NCI-H187 treated with DMSO at 0.1 percent for 48 hours (cell line): ENCODE measurements at places on chromosomes 6 and 20.

- no peak for DNase-seq
These were observed 102.8 kb downstream of the MOXD1 start for GRCh38 chr6:132298344-132298949.

DNA sequence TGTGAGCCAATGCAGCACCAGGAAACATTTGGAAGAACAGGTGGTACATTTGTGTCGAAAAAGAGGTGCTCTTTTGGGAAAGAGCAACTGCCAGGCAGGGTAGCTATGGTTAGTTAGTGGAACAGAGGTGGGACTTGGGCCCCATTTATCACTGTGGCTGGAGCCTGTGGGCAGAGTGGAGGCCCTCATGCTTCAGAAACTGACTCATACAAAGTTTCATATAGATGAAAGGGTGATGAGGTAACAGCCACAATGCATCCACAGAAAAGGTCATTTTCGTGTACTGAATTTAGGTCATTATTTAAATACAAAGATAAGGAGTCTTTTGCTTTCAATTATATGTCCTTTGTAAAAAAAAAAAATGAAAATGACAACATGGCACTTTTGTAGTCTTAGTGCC lies 76.4 kb upstream of the HS3ST5 start:
- no peak for DNase-seq

DNA sequence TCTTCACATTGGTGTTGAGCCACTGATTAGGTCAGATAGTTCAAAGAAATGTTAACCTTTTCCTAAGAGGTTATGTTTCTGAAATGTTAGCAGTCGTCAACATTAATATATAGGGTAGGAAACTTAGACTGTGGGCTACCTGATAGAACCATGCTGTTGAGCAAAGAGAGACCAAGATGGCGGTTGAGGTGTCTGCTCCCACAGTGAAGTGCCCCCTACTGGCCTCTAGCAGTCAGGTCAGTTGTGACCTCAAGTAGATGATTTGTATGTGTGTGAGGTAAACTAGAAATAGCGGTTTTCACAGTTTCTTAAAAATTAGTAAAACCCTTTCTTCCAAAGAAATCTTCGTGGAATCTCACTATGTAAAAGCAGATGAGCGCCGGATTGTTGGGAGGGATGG lies 40.3 kb downstream of the MTHFD1L start:
- DNase-seq, result no peak

DNA sequence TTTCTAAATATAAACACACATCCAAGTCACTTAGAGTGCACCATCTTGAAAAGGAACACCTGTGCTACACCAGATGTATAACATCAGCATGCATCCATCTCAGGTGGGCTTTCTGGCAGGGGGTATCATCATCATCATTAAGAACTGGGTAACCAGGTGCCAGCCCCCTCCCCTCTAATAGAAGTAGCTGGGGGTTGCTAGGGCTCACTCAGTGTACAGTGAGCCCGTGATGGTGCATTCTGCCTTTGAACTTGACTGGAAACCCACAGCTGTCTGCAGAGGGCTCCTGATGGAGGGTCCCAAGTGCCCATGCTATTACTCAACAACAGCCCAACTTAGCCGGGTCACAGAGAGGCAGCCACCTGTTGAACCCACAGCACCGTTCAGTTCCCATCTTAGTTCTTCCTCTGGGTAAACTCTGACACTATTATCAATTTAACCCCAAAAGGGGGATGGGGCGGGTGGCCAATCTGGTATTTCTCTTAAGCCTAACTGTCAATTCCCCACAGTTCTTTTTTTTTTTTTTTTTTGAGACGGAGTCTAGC lies 32.7 kb upstream of the CCND3 start:
- no peak for DNase-seq

GRCh38 chr6:105111871-105112270 lies 67.9 kb downstream of the POPDC3 start:
- no peak for DNase-seq

DNA sequence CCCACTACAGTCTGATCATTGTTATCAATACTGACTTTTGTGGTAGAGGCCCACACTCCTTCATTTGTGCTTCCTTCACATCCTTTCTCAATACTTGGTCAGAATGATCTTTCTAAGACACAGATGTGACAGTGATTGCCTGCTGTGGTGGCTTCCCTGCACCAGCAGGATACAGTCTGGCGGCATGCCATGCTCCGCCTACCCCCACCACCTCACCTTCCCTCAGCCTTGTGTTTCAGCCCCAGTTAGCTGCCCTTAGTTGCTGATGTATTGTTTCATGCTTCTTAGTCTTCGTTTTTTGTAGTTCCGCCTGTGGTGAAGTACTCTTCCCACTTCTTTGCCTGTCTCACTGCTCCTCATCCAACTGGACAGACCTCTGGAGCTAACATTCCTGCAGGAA lies 10.9 kb downstream of the LRRC1 start:
- DNase-seq, result no peak

GRCh38 chr6:170156448-170157375 lies 134.2 kb downstream of the DLL1 start:
- DNase-seq, result no peak

- no peak for DNase-seq
These were observed 5.0 kb upstream of the PXDC1 start for GRCh38 chr6:3756546-3756945.

- no peak for DNase-seq
These were observed 17.1 kb downstream of the IRF4 start for GRCh38 chr6:408599-409102.

DNA sequence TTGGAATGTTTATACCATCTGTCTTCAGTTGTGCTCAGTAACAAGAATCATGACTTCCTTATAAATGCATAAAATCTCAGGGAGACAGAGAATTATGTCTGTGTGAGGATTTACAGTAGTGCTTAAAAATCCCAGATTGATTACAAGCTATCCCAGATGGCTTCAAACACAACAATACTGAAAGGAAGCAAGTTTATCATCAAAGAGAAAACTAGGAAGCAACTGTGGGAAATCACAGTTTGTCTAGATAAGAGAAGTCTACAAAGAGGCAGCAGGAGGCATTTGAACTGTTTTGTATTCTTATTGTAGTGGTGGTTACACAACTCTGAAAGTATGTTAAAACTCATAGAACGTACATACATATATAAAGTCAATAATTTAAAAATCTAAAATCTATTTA lies 104.4 kb upstream of the SALL4 start:
- no peak for DNase-seq

DNA sequence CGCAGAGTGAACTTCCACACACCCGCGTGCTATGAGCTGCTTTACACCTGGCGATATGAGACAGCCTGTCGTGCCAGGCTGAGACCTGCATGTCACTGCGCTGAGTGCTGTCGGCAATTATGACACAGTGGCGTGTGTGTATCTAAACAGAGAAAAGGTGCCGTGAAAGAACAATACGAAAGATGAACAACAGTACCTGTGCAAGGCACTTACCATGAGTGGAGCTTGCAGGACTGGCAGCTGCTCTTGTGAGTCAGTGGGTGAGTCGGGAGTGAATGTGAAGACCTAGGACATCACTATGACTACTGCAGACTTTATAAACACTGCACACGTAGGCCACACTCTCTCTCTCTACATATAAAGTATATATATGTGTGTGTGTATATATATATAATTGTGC lies 68.5 kb upstream of the DUSP22 start:
- DNase-seq, result no peak

GRCh38 chr6:16318538-16318937 lies 80.2 kb downstream of the GMPR start:
- no peak for DNase-seq

GRCh38 chr6:3277251-3277650 lies 18.5 kb downstream of the PSMG4 start:
- no peak for DNase-seq

DNA sequence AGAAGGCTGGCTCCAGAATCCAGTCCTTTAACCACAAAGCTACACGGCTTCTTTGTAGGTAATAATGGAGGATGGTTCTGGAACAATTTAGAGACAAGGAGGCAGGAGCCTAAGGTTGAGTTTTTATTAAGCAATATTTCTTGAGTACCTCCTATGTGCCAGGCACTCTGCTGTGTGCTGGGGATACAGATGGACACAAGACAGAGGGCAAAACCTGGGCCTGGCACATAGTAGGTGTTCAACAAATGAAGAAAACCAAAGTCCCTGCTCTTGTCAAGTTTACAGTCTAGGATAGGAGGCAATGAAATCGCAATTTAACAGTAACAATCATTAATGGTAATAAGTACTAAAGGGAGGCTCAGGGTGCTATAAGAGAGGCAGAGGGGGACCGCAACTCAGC lies 17.4 kb downstream of the CCM2L start:
- no peak for DNase-seq

GRCh38 chr20:10113746-10114145 lies 79.0 kb downstream of the ANKEF1 start:
- DNase-seq, result no peak

- no peak for DNase-seq
These were observed 67.7 kb downstream of the BCAS4 start for GRCh38 chr20:50862546-50862945.

DNA sequence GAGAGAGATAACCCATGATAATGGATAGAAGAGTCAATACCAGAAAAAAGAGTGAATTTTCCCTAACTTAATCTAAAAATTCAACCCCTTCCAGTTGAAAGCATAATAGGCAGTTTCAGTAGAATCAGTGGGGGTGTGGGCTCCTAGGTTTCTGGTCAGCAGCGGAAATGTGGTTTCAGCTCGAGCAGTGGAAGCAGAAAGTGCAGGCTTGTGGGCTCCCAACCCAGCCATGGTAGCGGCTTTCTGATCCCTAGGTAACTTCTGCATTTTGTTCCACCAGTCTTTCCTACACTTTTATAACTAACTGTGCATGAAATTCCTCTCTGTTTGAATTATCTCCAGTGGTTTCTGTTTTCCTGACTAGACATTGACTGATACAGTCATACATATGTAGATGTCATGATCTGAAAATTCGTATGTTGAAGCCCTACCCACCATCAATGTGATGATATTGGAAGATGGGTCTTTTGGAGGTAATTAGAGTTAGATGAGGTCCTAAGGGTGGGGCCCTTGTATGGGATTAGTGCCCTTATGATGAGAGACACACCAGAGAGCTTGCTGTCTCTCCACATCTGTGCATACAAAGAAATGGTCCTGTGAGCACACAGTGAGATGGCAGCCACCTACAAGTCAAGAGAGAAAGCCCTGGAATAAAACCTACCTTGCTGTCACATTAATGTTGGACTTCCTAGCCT lies 6.5 kb upstream of the DDO start:
- DNase-seq, result no peak

DNA sequence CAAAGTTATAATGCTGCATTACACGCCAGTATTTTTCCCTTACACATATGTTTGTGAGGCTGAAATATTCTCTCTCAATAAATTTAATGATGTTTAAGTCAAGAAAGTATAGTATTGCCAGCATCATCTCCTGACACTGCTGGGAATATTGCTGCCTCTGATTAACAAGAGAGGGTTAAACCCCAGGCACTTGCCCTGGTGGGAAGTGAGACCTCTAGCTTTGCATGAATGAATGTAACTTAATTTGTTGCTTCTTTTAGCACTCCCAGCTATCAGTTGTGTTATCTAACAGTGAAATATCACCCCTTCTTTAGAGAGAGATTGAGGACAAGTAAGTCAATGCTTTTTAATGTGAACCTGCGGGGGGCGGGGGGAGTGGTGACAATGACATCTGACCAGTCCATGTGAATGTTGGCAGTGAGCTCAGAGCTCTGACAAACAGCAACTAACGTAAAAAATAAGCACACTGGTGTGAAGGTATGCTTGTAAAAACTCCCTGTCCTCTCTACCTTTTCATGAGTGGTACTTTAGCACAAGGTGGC lies 9.8 kb downstream of the FOXA2 start:
- no peak for DNase-seq

DNA sequence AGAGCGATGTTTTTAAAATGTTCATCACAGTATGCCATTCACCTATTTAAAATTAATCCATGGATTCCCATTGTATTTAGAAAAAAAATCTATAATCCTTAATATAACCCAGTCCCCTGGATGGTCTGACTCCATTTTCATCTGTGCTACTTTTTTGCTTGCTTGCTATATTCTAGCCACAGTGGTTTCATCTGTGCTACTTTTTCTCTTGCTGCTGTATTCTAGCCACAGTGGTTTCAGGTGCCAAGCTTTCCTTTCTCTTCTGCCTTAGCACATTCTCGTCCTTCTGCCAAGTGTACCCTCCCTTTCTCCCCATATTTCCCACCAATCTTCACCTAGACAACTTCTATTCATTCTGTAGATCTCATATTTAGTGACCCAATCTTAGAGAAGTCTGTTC lies 33.3 kb upstream of the SOX4 start:
- no peak for DNase-seq

DNA sequence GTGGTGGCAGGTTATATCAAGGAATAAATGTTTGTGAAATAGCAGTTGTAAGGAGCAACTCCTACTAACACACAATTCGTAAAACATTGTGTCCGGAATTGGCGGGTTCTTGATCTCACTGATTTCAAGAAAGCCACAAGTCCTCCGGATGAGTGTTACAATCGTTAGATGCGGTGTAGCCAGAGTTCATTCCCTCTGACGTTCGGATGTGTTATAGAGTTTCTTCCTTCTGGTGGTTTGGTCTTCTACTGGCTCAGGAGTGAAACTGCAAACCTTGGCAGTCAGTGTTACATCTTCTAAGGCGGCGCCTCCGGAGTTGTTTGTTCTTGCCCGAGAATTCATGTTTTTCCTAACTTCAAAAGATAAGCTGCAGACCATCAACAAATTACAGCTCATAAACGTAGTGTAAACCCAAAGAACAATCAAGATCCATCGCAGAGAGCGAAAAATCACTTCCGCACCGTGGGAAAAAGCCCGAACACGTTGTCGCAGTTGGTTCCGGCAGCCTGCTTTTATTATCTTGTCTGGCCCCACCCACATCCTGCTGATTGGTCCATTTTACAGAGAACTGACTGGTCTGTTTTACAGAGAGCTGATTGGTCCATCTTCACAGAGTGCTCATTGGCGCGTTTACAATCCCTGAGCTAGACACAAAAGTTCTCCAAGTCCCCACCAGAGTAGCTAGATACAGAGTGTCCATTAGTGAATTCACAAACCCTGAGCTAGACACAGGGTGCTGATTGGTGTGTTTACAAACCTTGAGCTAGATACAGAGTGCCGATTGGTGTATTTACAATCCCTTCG lies 58.2 kb downstream of the TRIM27 start:
- DNase-seq, result no peak

GRCh38 chr6:43912598-43913371 lies 142.8 kb downstream of the VEGFA start:
- no peak for DNase-seq

GRCh38 chr6:63904650-63905248 lies 269.1 kb downstream of the PHF3 start:
- no peak for DNase-seq

DNA sequence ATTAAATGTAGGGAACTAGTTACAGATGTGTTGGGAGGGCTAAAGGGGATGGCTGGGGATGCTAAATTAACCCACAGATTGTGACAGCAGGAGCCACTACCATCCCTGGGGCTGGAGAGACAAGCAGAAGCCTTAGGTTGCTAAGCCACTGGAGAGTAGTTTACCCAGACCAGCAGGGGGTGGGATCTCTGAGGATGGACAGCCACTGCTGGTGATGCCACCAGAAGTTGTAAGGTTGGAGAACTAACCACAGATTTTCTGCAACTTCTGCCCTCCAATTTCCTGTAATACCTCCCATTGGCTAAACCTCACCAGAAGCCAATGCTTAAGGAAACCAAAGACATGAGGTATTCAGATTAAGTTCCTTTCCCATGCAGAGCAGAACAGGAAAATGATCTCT lies 139.6 kb upstream of the NOX3 start:
- DNase-seq, result no peak
